Caudate nucleus (tissue), 63 donors: ENCODE measurements at places on chromosomes 11 and 22.

DNA sequence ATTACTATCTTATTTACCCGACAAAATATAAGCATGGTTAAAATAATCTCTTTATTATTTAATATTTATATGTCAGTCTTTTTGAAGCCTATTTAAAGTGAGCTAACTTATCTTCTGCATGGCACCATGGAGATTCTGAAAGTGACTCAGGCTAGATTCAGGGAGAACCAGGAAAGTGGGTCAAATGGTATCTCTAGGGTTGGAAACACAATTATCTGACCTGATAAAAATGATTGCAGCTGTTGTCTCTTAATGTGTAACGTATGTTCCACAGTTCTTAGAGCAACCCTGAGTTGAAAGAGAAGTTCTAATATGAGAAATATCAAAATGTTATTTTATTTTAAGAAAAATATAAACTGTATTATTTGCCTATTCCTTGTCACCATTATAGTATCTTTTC lies 143.1 kb upstream of the CARD18 start:
- no peak for DNase-seq

DNA sequence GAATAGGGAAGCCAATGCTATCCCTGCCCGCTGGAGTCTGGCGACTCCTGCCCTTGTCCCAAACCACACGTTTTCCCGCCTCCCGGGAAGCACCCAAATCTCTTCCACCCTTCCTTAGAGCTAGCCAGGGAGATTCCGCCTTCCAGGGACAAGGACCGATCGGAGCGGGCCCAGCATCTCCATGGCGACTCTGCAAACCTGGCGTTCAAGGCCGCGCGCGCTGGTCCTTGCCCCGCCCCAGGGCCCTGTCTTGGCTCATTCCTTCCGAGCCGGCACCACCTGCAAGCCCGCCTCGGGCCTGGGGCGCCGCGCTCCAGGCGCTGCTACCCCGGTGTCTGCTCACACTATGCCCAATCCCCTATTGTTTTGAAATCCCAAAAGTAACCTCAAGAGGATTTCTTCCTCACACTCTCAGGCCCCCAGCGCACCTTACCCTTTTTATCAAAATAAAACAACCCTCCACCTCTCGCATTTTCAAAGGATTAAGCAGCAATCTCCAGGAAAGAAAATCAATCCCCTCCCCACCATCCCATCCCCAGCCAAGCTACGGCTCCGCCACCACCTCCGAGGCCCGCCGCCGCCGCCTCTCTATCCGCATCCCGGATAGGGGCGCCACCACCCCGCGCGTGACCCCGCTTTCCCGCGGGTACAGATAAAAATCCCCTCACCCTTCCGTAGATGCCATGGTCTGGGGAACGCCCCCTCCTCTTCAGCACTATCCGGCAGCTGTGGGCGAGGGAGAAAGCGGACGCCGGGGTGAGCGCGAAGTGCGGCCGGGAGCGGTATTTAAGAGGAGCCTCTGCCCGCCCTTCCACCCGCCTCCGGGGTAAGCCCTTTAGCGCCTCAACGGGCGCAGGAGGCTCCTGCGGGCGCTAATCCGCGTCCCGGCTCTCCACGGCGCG lies 825 bp downstream of the SLC1A2 start:
- DNase-seq: no peak

- no peak for DNase-seq
Measured at GRCh38 chr11:112582366-112582765, 321.7 kb upstream of the PLET1 start.

DNA sequence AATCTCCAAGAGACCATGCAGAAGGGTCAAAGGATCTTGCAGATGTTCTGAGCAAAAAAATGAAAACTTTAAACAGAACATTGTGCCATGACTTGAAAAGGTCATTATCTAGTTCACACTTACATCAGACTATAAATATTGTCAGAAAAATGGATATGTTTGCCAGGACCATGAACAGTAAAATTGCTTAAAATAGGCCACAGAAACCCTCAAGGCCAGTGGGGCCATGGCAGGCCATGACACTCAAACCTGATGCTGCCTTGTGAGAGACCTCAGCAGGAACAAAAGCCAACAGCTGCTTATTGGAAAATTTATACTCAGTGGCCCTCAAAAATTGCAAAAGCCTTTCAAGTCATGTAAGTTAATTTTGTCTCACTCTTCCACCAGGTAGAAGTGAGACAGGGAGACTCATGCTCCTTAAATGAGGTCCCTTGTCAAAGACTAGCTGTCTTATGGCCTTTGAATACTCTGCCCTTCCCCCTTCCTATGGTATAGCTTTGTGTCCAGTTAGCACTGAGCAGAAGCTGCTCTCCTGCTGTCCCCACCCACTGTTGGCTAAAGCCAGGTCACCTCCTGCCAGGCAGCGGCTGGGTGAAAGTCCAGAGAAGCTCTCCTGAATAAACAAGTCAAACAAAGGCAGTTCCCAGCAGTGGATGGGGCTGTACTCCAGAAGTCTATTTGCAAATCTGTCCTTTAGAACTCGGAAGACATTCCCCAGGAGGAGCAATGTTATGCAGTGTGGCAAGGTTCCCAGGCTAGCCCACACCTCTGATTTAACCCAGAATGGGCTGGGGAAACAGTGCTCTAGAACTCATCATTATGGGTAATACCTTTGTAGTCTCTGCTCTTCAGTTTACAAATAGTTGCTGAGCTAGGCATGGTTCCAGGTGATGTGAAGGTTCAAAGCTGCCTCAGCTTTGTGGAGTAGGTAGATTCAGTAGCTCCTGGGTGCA lies 21.4 kb downstream of the ADM start:
- DNase-seq: no peak

GRCh38 chr11:113173126-113173525 lies 141.3 kb upstream of the TTC12 start:
- DNase-seq: no peak
